ENCODE measurements at places on chromosomes 4 and X. TPM values are rescaled to one million over a fixed set of nuclear protein-coding genes. Genes with fewer than 3 reads are reported as not detected.

DNA sequence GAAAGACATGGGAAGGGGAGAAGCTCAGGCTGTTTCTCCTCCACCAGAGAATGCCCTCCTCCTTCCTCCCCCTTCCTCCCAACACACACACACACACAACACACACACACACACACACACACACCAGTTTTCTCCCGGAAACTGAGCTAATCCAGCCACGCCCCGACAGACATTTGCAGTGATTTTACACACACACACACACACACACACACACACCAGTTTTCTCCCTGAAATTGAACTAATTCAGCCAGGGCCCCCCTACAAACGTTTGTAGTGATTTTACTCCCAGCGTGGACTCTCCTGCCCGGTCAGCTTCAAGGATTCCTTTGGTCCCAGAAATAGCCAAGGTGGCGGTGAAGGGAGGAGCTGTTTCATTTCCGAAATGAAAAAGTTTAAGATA is 32.9 kb upstream of the STX18 start:
- peak overlapping the region; percentile 70 for H3K4me3 ChIP-seq
- peaks cover 11% of the 10 kb centered on the region for H3K4me1 ChIP-seq
- H3K27me3 ChIP-seq, result no peaks in the 10 kb centered on the region

DNA sequence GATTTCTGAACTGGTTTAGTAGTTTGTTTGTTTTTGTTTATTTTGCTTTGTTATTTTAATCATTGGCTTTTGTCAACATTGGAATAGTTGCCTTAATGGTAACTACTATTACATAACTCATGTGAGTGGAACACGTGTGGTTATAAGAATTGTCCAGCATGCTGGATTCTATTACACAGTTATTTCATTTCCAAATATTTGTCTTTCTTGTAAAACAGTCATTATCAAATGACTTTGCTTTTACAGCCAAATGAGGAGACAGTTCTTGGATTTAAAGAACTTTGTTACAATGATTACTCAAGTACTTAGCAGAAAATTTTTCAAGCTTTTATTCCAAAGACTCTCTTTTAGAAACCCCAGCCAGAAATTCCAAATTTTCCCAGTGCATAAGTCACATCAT is 516.1 kb upstream of the MAGEB2 start:
- H3K36me3 ChIP-seq, result no peaks in the 10 kb centered on the region
- H3K27ac ChIP-seq, result no peak overlapping the region

GRCh38 chr4:117941611-117942010 is 92.7 kb upstream of the NDST3 start:
- DNase-seq, result no peak
- H3K4me1 ChIP-seq, result no peaks in the 10 kb centered on the region
- H3K4me3 ChIP-seq, result no peak overlapping the region
- H3K27me3 ChIP-seq, result no peaks in the 10 kb centered on the region
- no peaks in the 10 kb centered on the region for H3K36me3 ChIP-seq

- DNase-seq, result no peak
- H3K27me3 ChIP-seq, result no peaks in the 10 kb centered on the region
- no peak overlapping the region for H3K4me3 ChIP-seq
- H3K36me3 ChIP-seq, result no peaks in the 10 kb centered on the region
- no peak overlapping the region for H3K27ac ChIP-seq
These were observed 104.4 kb upstream of the MAMLD1 start for GRCh38 chrX:150258463-150259430.

VEGFC gene
- not detected for total RNA-seq

TLR1 gene
- 16.2 TPM for total RNA-seq

PRAF2 gene
- total RNA-seq, result 17.1 TPM

RASL11B gene
- total RNA-seq, result 0.31 TPM

DLG3 gene
- total RNA-seq, result 9.0 TPM
